Activated CD4-positive, alpha-beta T cell treated with anti-CD3 and anti-CD28 coated beads for 36 hours (primary cell): ENCODE measurements at places on chromosomes 1 and 21. TPM values are rescaled to one million over a fixed set of nuclear protein-coding genes. Genes with fewer than 3 reads are reported as not detected.

The TRIM46 gene
- total RNA-seq = 6.3 TPM

The C4BPB gene
- 1.4 TPM for total RNA-seq

The ST6GALNAC5 gene
- not detected for total RNA-seq

The ZBTB48 gene
- 23.2 TPM for total RNA-seq

The CCDC28B gene
- 13.0 TPM for total RNA-seq

The GBP5 gene
- total RNA-seq = 137 TPM

The FCRLA gene
- not detected for total RNA-seq

The UTP25 gene
- total RNA-seq = 9.4 TPM

The FCRL5 gene
- not detected for total RNA-seq

The RAD54L gene
- 73.4 TPM for total RNA-seq

The TFAP2E gene
- 0.53 TPM for total RNA-seq

The NBPF11 gene
- 6.8 TPM for total RNA-seq

The DRAXIN gene
- total RNA-seq = 0.02 TPM

The CLCA4 gene
- not detected for total RNA-seq

The SLX9 gene
- total RNA-seq = 60.8 TPM

The RIMKLA gene
- total RNA-seq = 8.9 TPM

The RHOU gene
- total RNA-seq = 1.2 TPM

The CELA2A gene
- not detected for total RNA-seq

The NTNG1 gene
- total RNA-seq = not detected

The ANGPTL3 gene
- not detected for total RNA-seq

The TOR1AIP1 gene
- 50.1 TPM for total RNA-seq

The PPOX gene
- total RNA-seq = 21.5 TPM

The FAM43B gene
- not detected for total RNA-seq
